ENCODE measurements at places on chromosomes 2 and 18. TPM values are rescaled to one million over a fixed set of nuclear protein-coding genes. Genes with fewer than 3 reads are reported as not detected.

Gene EDAR
- total RNA-seq, result not detected

Gene PJVK
- 1.8 TPM for total RNA-seq

Gene ITGA4
- total RNA-seq, result 86.9 TPM

Gene CPLX4
- total RNA-seq, result not detected

Gene PLA2R1
- total RNA-seq, result 0.93 TPM

Gene PPP1R1C
- total RNA-seq, result 0.31 TPM

Gene ABCG5
- 0.31 TPM for total RNA-seq

Gene AKAIN1
- not detected for total RNA-seq

Gene UGT1A6
- total RNA-seq, result not detected

Gene ABCA12
- total RNA-seq, result 0.36 TPM

Gene SMYD1
- total RNA-seq, result 1.0 TPM

Gene DIS3L2
- 56.3 TPM for total RNA-seq

Gene UGT1A3
- not detected for total RNA-seq

Gene SPDYA
- 0.34 TPM for total RNA-seq

Gene HSPD1
- 277 TPM for total RNA-seq

Gene GPR35
- 0.36 TPM for total RNA-seq

Gene CNTNAP5
- total RNA-seq, result not detected

Gene RIT2
- total RNA-seq, result not detected

Gene TUBA3E
- not detected for total RNA-seq

Gene RPRM
- not detected for total RNA-seq

Gene PLB1
- total RNA-seq, result under 0.01 TPM

Gene KANSL3
- total RNA-seq, result 34.1 TPM

Gene AGXT
- total RNA-seq, result not detected

Gene MC2R
- not detected for total RNA-seq

Gene DES
- not detected for total RNA-seq

Gene STPG4
- total RNA-seq, result 0.33 TPM

Gene C1D
- 36.6 TPM for total RNA-seq

Gene LINC00305
- total RNA-seq, result not detected

Gene ARHGEF33
- total RNA-seq, result 0.36 TPM

Gene SERPINB10
- not detected for total RNA-seq

Gene OBSL1
- total RNA-seq, result 52.6 TPM

Gene GLS
- total RNA-seq, result 172 TPM

Gene RGPD3
- total RNA-seq, result 0.36 TPM

Gene CHAC2
- 10.5 TPM for total RNA-seq

Gene SH3YL1
- 25.1 TPM for total RNA-seq

Gene KLHL41
- total RNA-seq, result 4.5 TPM

Gene GBX2
- not detected for total RNA-seq

Gene NEU2
- total RNA-seq, result not detected

Gene EML6
- total RNA-seq, result 0.93 TPM

Gene MSTN
- 0.15 TPM for total RNA-seq

Gene DSG4
- total RNA-seq, result not detected

Gene KIF1A
- 0.36 TPM for total RNA-seq

Gene PTPRM
- 110 TPM for total RNA-seq

Gene LCT
- not detected for total RNA-seq

Gene LOXHD1
- not detected for total RNA-seq

Gene CD226
- 1.0 TPM for total RNA-seq

Gene STARD6
- not detected for total RNA-seq

Gene SLC23A3
- 1.9 TPM for total RNA-seq

Gene CYBRD1
- total RNA-seq, result 61.6 TPM

Gene LYPD6B
- total RNA-seq, result not detected

Gene CD8A
- total RNA-seq, result not detected

Gene SRSF7
- 58.2 TPM for total RNA-seq

Gene CENPA
- 22.8 TPM for total RNA-seq

Gene MZT2B
- 142 TPM for total RNA-seq

Gene COL4A3
- total RNA-seq, result not detected

Gene FHOD3
- 23.8 TPM for total RNA-seq

Gene PRSS56
- under 0.01 TPM for total RNA-seq
